ENCODE measurements at places on chromosomes 7 and 10. TPM values are rescaled to one million over a fixed set of nuclear protein-coding genes. Genes with fewer than 3 reads are reported as not detected.

TAS2R41 gene
- total RNA-seq = not detected

TMEM225B gene
- total RNA-seq = 0.43 TPM

CDK1 gene
- 6.6 TPM for total RNA-seq

C7orf57 gene
- total RNA-seq = not detected

APBB1IP gene
- total RNA-seq = not detected

CD36 gene
- 2.6 TPM for total RNA-seq

ANKRD7 gene
- 0.41 TPM for total RNA-seq

GATA3 gene
- total RNA-seq = 17.6 TPM

HOXA9 gene
- not detected for total RNA-seq

OR6V1 gene
- not detected for total RNA-seq

TFPI2 gene
- 66.2 TPM for total RNA-seq

PON1 gene
- total RNA-seq = 1.00 TPM

PILRA gene
- 2.3 TPM for total RNA-seq

PTF1A gene
- not detected for total RNA-seq

GNGT1 gene
- not detected for total RNA-seq
